ENCODE measurements at places on chromosomes 6 and 20. TPM values are rescaled to one million over a fixed set of nuclear protein-coding genes. Genes with fewer than 3 reads are reported as not detected.
A peak's percentile ranks its signal among the peaks of the same experiment; 100 is the strongest.

DNA sequence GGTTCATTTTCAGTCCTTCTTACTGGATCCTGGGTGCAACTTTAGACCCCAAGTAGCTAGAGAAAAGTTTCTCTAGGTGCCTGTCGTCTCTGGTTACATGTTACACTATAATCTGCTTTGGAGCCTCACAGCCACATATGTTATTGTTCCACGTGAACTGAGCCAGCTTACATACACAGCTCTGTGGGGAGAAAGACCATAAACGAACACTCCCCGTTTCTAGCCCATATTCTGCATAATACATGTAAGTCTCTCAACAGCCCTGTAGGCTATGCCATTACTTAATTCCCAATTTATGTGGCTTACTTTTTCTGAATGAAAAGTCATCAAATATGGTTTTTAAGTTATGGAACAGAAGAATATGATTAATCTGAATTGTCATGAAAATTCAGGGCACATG, 233.8 kb downstream of the BCKDHB start:
- no peak for DNase-seq

Gene ZKSCAN3
- polyA plus RNA-seq = 14.6 TPM

Gene CD109
- polyA plus RNA-seq = 12.3 TPM

GRCh38 chr6:41352907-41353306, 17.5 kb downstream of the NCR2 start:
- no peak for DNase-seq

Gene ZSCAN16
- 10.5 TPM for polyA plus RNA-seq

- DNase-seq = no peak
Measured at GRCh38 chr6:82739303-82739702, 326.3 kb downstream of the UBE3D start.

GRCh38 chr20:58098571-58098970, 129.9 kb downstream of the ANKRD60 start:
- DNase-seq = no peak

GRCh38 chr20:44020406-44021148, 105.9 kb downstream of the TOX2 start:
- no peak for DNase-seq

Gene PAK5
- polyA plus RNA-seq = 0.34 TPM

- no peak for DNase-seq
Measured at GRCh38 chr20:51596668-51597388, 54.3 kb upstream of the NFATC2 start.

Gene RAET1L
- not detected for polyA plus RNA-seq

GRCh38 chr6:3081960-3082359, 13.7 kb downstream of the RIPK1 start:
- DNase-seq = no peak

Gene RAB23
- polyA plus RNA-seq = 36.0 TPM

GRCh38 chr20:34894723-34895122, 18.3 kb downstream of the ACSS2 start:
- DNase-seq = no peak

Gene RPRD1B
- polyA plus RNA-seq = 39.2 TPM

GRCh38 chr20:32763202-32764004, 1.2 kb downstream of the DNMT3B start:
- DNase-seq = no peak

DNA sequence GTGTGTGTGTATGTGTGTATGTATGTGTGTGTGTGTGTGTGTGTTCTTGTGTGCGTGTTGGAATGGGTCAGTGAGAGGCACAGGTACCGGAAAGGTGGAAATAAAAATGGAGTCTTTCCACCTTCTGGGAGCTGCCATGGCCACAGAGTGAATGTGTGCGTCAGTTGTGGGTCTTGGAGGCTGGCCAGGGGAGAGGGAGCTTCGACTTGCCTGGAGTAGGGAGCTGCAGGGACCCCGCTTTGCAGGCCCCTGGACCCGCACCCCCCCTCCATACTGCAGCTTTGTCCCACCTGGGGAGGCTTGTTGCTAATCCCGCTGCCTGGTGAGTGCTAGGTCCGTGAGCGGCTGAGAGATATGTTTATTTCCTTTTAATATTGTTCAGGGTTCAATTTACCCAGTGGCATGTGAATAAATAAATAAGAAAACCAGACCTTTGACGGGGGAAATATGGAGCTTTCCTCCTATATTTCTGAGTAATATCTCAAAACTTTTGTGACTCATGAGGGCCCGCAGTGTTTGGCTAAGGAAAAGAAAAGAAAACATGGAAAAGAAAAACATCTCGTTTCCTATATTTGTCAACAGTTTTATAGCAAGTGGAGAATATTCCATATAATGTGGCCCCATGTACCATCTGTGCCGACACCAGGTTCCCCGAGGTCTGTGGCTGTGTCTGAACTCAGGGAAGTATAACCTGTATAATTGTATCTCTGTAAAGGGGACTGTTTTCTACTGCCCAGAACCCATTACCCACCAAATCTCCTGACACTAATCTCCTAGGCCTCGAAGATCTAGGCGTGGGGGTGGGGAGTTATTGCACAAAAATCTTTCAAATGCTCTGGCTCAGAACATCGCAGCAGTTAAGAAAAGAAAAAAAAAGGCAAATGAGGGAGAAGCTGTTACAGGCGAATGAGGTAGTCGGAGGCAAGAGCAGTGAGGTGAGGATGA, 24.6 kb upstream of the CCDC167 start:
- DNase-seq = no peak

Gene LY6G6D
- not detected for polyA plus RNA-seq

GRCh38 chr6:15183979-15184378, 61.9 kb upstream of the JARID2 start:
- no peak for DNase-seq

Gene TNFRSF21
- 30.4 TPM for polyA plus RNA-seq

Gene KCNK16
- polyA plus RNA-seq = not detected

- no peak for DNase-seq
Measured at GRCh38 chr20:61759286-61760065, 306.2 kb downstream of the TAF4 start.

Gene VGLL2
- polyA plus RNA-seq = not detected

Gene ACTL10
- polyA plus RNA-seq = 0.35 TPM

GRCh38 chr6:10276106-10276505, 138.8 kb downstream of the TFAP2A start:
- no peak for DNase-seq

DNA sequence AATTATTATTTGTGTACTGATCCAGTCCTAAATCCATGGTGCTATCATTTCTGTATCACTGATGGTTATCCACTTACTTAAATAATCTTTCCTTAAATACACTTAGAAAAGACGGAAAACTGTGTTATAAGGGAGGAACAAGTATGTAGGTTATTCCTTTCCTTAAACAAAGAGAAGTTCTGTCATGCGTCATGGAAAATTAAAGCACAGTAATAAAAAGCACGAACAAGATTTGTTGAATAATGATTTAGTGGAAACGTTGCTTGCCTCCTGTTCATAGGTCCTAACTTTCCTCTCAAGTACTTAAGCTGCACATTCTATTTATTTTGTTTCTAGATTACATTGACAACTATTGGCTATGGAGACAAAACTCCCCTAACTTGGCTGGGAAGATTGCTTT, 120.4 kb downstream of the KHDC1L start:
- no peak for DNase-seq

Gene GJA1
- polyA plus RNA-seq = 64.1 TPM

Gene PCK1
- polyA plus RNA-seq = 13.3 TPM

- DNase-seq = peak; percentile 83
Measured at GRCh38 chr20:53738039-53738944, 144.7 kb upstream of the ZNF217 start.

DNA sequence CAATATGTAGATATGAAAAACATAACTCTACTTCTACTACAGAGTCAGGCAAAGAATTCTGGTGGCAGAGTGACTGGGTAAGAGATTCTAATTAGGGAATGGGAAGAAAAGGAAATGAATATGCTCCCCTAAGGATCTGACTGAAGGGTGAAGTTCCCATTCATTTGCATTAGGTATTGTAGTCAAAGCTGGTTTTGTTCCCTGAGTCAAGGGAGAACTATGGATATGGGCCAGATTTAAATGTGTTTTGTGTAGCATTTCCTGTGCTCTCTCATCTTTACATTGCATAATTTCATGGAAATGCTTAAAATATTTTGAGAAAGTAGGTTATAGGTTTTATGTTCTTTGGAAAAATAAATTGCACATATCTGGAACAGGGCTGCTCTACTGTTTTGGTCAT, 299.7 kb downstream of the BTBD3 start:
- no peak for DNase-seq

- no peak for DNase-seq
Measured at GRCh38 chr6:133055441-133055966, 185.7 kb upstream of the EYA4 start.

Gene HDGFL1
- not detected for polyA plus RNA-seq

DNA sequence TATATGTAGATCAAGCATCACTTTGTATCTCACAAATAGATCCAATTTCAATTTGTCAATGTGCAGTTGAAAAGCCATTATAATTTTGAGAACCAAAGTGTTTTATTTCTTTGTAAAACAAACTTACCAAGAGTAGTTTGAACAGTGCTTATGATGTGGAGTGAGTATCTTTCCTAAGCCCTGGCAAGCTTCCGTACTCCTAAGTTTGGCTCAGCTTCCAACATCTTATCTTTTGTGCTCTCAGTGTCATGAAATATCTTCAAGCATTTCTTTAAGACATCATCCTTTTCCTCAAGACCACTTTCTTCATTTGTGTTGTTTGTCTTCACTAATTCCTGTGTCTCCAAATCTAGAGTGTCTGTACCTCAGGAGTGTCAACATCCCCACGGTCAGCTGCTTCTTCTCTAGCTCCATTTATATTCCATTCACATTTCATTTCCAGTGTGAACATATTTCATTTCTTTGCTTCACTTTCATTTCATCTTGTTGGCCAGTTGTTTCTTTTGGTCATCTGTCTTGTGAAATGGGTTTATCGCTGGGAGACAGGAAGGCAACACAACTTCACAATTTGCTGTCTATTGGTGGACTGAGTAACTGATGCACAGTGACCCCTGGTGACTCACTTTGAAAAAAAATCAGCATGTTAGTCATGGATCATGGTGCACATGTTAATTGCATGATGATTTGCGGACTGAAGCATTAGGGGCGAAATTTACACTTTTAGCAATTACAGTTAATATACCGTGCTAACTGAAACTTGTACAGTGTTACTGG, 36.9 kb downstream of the SLC24A3 start:
- DNase-seq = no peak

- no peak for DNase-seq
Measured at GRCh38 chr6:155110721-155111120, 115.6 kb downstream of the TIAM2 start.

DNA sequence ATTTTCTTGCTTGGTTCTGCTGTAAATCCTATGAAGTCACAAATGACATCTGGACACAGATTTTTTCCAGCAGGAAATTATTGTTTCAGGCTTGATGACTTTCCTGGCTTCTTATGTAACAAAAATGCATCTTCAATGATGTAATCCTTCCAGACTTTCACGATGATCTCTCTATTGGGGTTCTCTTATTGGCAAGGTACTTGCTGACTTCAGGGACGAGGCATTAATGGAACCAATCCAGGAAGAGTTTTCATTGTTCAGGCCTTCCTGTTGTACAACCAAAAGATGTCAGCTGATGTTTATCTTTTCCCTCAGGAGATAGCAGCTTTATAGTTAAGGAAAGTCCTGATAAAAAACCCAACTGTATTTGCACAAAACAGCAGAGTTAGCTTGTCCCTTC, 118.5 kb upstream of the MMS22L start:
- DNase-seq = no peak

- DNase-seq = no peak
Measured at GRCh38 chr6:110786271-110786670, 29.0 kb downstream of the CDK19 start.

Gene HCK
- 3.0 TPM for polyA plus RNA-seq

DNA sequence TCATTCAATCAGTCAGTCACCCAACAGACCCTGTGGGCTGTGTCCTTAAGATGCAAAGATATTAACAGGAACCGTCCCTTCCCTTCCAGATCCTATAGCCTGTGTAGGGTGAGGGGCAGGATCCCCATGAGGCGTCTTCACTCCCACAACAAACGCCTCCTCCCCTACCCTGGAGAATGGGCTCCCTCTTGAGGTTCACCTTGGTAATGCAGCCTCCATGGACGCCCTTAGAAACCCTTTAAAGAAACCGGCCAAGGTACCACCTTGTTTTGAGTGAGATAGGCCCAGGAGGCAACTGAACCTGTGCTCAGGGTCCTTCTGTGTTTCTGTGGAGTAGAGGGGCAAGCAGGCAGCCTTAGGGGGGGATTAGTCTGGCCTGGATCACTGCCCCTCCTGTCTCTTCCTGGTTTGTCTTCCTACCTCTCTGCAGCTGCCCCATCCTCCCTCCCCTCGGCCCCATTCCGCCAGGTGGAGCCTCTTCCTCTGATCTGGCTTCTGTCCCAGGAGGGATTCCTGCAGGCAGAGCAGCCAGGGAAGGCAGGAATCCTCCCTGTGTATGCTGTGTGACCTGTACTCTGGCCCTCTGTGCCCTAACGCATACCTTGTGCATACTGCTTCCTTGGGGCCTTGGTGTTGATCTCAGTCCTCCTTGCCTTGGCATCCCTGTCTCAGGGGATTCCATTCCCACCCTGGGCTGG, 6.6 kb upstream of the GUCA1A start:
- no peak for DNase-seq

DNA sequence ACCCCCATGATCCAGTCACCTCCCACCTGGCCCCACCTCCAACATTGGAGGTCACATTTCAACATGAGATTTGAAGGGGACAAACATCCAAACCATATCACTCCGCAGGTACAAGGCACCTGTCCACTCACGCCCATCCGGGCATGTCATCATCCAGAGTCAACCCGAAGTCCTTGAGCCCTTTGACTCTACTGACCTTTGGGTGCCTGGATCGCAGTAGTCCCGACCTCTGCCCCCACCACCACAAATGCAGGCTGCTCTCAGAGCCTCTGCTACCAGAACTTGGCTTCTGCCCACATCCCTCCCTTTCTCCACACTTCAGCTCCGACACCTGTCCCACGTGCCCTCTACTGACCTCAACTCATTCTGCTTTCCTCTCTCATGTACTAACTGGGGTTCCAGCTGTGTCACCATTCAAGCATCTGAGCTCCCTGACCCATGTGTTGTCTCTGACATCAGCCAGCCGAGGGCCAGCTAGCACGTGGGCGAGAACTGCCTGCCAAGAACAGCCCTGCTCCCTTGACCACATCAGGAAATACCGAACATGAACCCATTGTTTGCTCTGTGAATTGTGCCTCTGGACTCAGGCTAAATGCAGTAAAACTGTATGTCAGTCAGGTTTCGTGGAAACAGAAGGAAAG, 498.3 kb upstream of the SULF2 start:
- DNase-seq = no peak

DNA sequence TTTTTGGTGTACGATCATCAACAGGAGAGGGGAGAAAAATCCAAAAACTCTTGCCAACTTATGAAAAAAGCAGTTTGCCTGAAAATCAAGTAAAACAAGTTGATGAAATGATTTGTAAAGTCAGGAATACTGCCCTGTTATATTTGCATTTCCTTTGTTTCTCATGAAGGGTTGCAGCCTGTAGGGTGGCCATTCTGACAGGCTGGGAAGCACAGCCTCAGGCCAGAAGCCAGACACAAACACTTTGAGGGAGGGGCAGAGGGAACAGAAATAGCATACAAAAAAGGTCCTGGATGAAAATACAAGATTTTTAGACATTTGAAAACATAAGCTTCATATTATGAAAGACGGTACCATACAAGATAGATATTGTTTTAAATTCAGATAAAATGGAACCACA, 109.8 kb downstream of the DTNBP1 start:
- no peak for DNase-seq
